ENCODE measurements at places on chromosomes 2 and 18. TPM values are rescaled to one million over a fixed set of nuclear protein-coding genes. Genes with fewer than 3 reads are reported as not detected.

The NT5DC4 gene
- polyA plus RNA-seq: not detected

- DNase-seq: no peak
Measured at GRCh38 chr2:9312591-9312990, 106.0 kb downstream of the ASAP2 start.

The CTAGE1 gene
- polyA plus RNA-seq: not detected

DNA sequence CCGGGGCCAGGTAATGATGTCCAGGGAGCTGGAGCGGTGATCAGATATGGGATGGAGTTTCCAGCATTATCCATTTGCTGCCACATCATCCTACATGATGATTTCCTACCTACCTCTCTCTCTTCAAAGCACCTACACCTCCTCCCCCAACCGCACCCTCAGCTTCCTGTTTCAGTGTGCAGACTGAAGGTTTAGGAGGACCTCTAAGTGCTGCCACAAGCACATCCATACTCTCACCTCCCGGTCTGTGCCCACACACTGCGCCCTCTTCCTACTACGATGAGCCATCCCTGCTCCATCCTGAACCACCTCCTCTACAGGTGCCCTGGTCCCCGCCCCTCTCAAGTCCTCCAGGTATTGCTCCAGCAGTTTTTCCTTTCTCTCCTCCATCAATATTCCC is 123.7 kb downstream of the ALPK2 start:
- no peak for DNase-seq

DNA sequence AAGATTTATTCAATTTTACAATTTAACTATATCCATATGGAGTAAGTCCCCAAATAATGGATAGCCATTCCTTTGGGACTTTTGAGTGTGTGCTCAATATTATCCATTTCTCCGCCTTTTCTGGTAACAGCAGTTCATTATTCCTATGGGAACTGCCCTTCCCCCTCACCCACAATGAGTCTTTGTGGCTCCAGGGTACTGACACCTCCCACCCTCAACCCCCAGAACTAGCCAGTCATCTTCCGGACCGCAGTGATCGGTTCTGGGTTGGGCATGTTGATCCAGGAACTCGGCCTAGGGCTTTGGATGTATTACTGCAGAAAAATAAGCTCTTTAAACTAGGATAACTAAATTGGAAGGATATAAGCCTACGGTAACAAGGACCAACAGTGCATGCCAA is 45.4 kb upstream of the CCDC150 start:
- DNase-seq: no peak

GRCh38 chr2:239788576-239789098 is 236.5 kb downstream of the NDUFA10 start:
- no peak for DNase-seq

The RIT2 gene
- not detected for polyA plus RNA-seq

GRCh38 chr2:31945572-31945935 is 65.3 kb downstream of the MEMO1 start:
- no peak for DNase-seq

The TMEM17 gene
- 1.4 TPM for polyA plus RNA-seq

GRCh38 chr18:49343179-49343578 is 117.3 kb downstream of the DYM start:
- no peak for DNase-seq

DNA sequence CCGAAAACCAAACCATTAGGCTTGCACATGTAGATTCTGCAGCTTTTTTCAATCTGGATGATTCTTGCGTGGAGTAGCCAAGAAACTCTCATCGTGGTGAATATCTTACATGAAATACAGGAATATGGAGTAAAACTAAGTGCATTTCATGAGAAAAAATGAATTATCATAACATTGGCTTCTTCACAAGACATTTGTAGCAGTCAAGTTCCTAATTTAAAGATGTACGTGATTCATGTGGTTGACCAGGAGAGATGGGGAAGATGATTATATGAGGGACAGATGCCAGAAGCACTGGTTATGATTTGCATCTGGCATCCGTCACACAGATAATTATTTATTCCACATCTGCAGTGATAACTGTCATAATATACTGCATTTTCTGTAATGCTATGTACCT is 90.4 kb downstream of the ANTXR1 start:
- DNase-seq: peak; percentile 59

DNA sequence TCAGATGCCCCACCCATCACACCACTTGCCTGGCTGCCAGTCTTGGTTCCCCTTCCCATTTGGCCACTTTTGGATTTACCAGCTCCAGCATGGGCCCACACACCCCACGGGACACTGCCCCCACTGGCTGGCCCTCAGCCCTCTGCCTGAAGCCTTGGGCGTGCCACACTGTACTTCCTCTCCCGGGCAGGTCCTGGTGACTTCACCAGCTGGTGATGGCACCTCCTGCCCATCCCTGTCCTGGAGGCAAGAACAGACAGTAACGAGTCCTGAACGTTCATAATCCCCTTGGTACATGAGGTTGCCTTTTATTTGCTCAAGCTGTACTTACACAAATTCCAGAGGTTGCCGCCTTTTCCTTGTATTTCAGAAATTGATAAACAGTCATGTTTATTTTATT is 81.1 kb downstream of the TMEM17 start:
- no peak for DNase-seq
